ENCODE measurements at places on chromosomes 6 and 20.

- ATAC-seq = no peak
Observed at GRCh38 chr20:58058421-58059259, 169.8 kb downstream of the ANKRD60 start.

DNA sequence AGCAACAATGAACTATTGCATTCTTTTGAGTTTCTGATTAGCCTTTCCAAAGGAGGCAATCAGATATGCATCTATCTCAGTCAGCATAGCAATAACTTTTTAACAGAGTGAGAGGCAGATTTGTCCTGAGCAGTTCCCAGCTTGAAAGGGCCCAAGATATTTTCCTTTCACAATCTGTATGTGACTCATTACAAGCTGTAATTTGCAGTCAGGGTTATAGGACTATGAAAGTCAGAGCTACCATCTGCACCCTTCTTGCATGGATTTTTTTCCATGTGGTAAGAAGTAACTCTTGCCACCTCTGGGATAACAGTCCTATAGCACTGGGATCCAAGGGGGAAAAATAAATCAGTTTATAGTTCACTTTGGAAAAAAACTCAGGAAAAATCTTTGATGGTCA lies 318.2 kb upstream of the RGS17 start:
- no peak for ATAC-seq

GRCh38 chr6:143822584-143823024 lies 20.5 kb upstream of the LTV1 start:
- ATAC-seq = no peak

DNA sequence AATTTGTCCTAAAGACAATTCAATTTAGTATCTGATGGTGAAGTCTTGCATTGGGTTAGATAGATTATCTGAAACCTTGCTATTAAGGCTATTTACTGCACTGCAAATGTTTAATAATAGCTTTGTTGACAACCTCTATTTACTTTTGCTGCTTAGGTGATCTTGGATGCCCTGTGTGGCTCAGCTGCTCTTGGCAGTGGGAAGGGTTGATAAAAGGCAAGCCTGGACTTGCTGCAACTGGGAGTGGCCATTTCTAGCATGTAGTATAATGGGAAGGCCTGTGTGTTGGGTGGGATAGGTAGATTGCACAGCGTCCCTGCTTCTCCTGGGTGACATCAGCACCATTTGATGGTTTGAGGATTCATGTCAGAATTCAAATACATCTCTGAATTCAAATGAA lies 49.1 kb downstream of the ARMC2 start:
- ATAC-seq = no peak

DNA sequence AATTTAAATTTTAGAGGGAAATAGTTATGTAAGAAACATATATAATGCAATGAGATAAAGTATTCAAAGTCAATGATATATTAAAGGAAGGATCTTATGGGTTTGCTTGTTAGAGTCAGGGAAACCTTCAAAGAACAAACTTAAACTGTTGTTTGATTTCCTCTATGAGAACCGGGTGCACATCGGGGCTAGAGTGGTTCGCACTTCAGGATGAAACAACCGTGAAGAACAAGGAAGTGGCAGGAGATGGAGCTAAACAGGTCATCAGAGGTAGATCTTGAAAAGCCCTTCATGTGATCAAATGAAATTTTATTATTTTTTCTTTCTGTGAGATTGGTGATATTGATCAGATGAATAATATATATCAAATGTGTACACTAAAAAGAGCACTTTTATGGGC lies 951.9 kb upstream of the FLRT3 start:
- ATAC-seq = no peak

DNA sequence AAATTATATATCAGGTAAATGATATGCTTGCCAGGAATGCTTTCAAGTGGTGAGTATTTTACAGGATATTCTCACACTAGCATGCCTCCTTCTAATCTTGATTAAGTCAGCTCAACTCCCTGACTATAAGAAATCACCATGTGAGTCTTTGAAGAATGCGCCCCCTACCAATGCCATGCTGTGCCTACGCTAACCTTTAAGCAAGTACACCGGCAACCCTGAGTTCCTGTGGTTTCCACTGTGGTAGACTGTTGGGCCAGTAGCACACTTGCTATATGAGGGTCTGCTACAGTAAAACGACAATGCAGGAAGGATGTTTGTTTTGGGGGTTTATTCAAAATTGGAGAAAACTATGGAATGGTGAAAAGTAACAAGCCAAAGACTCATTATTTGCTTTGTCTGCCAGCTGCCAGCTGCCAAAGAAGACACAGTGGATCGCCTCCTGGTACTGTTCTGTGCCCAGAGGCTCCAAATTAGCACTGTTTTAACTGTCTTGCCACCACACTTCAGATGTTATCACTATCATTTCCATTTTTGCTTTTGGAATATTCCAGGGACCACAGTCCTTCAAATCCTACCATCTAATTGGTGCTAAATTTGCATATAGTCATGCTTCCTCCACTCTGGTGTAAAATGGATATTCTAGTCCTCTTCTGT lies 333.5 kb downstream of the RNGTT start:
- ATAC-seq = no peak

DNA sequence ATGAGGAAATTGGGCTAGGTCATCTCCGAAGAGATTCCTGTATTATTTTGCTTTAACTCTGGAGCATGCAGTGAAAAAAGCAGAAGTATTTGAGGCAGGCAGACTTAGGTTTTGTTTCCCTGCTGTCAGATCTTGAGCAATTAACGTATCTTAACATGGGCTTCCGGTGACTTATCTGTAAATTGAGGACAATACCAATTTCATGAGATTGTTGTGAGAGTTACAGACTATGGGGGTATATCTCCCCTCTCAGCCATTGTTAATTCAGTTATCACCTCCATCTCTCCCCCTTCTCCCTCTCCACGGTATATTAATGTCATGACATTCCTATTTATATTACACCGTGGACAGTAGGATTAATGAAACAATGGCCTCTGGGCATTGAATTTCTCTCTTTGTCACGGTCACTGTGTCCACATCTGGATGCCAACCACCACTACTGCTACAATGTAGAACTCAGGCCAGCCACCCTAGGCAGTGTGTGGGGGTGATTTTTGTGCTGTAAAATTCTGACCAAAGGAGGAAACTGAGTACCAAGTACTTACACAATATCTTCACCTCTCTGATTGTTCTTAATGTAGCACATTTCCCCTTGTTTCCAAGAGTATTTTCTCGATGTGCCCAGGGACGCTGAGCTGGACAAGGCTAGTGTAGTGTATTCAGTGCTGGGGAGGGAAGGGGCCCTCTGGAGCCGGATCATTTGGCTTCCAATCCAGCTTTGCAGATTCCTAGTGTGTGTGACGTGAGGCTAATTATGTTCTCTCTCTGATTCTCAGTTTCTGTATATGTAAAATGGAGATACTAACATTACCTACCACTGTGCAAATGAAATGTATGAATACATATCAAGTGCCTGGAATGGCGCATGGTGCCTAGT lies 77.2 kb downstream of the GCNT2 start:
- ATAC-seq = no peak

DNA sequence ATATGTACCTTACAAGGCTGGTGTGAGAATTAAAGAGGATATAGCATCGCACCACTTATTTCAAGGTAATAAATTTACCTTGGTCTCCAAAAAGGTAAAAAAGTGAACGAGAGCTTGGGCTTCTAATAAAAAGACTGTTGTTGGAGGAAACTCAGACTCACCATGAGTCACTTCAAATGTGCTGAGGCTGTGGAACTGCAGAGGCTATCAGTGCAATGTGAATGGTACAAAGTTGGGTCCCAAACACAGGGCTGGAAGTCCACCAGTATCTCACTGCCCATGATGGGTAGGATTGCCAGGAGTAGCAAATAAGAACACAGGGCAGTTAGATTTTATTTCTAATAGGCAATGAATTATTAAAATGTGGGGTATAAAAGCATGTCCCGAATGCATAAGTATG lies 200.6 kb downstream of the MAFB start:
- ATAC-seq = no peak

DNA sequence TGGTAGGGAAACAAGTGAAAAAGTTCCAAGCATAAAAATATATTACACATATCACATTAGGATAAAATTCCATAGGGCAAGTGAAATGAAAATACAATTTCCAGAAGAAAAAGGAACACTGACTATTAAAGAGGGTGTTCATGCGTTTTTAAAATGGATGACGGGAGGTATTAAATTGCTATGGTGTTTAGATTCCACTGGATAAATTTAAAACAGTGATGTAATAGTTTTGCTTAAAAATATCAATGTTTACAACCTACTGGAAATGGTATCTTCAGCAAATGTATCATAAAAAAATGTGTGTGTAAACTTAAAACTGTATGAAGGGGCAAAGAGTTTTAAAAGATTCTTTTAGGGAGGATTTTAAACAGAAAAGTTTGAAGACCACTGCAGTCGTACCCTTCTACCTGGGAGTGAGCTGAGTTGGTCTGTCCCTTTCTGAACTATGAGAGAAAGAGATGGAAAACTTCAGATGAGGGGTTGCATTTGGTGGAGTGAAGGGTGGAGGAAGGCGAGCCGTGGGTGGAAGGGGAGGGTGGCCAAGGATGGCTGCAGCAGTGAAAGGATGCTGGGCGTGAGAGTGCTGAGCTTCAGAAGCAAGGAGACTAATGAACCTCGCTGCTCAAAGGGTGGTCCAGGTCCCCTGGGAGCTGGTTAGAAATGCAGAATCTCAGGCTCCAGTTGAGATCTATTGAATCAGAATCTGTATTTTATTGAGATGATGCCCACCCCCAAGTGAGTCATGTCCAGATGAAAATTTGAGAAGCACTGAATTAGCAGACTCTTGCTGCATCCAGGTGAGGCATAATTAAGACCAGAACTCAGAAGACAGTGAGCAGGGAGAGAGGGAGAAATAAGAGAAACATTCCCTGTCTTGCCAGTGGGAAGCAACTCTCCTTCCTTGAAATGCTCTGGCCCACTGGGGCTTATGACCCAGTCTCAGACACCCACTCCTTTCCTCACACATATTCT lies 54.5 kb upstream of the MRPS10 start:
- ATAC-seq = no peak

DNA sequence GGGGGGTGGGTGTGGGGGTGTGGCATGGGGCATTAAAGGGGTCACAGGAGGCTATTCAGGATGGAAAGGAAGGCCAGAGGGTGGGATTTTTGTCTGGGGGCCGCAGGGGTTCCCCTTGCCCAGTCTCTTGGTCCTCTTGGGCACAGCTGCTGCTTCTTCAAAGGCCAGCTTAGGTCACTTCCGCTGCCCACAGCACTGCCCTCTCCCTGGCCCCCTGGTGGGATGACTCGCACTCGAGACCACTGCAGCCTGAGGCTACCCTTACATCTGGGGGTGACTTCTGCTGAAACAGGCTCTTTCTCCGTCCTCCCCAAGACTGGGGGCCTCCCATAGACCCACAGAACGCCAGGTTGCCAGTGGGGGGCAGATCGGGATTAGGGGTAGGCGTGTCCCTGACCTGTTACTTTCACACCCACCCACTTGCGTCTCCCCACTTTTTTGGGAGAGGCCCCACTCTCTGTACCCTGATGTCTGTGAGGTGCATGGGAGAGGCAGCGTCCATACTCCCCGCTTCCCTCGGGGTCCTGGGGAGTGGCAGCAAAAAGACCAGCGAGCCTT lies 1.3 kb downstream of the LKAAEAR1 start:
- no peak for ATAC-seq

DNA sequence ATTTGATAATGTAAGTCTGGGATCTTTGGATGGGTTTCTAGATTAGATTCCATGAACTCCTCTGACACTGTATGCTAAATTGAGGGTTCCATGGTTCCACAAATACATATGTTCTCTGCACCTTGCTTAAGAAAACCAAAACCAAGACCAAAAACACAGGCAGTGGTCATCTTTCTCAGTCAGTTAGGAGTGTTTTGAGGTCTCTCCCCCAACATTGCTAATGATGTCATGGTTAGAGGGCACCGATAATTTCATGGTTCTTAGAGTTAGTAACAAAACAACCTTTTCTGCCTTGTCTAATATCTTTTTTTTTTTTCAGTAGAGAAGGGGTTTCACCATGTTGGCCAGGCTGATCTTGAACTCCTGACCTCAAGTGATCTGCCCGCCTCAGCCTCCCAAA lies 44.5 kb downstream of the ARID1B start:
- ATAC-seq = peak; percentile 61

- peak; percentile 38 for ATAC-seq
Observed at GRCh38 chr20:2658414-2659354, 5.3 kb downstream of the IDH3B start.

- no peak for ATAC-seq
Observed at GRCh38 chr6:75281653-75282052, 2.9 kb downstream of the TMEM30A start.

- no peak for ATAC-seq
Observed at GRCh38 chr6:161168281-161168891, 105.5 kb downstream of the AGPAT4 start.

DNA sequence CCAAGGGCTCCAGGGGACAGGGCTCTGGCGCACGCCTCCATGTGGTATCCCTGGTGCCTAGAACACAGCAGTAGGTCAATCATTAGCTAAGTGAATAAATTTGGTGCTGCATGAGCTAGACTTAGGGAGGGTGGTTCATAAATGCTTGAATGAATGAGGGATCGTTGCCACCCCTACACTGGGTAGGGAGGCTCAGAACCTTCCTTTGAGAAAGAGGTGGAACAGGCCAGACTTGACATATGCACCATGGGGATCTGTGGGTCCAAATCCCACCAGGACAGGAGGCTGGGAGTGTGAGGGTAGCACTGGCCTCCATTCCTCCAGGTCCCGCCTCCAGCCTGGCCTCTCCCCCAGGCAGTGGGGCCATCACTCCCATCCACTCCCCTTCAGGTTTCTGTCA lies 13.8 kb downstream of the TEAD3 start:
- ATAC-seq = no peak

- ATAC-seq = peak; percentile 24
Observed at GRCh38 chr6:68635706-68636513, 828 bp downstream of the ADGRB3 start.

- no peak for ATAC-seq
Observed at GRCh38 chr6:52328303-52328662, 33.7 kb upstream of the PAQR8 start.

DNA sequence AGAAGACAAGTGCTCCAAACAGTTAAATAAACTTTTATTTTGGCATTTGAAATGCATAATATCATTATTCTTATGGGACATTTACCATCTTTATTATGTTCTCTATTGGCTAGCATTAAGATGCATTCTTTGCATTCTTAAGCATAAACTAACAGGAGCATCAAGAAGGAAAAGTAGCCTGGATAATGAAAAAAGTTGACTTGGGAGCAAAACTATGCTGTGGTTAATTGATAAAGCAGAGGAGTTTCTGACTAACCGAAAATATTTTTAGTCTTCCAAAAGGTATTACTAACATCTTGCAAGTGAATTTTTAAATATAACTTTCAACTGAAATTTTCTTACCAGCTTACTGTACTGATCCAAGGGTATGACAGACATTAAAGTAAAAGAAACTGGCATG lies 140.3 kb downstream of the FLRT3 start:
- no peak for ATAC-seq

Data from activated T-helper 17 cell treated with anti-CD3 and anti-CD28 coated beads, Interleukin-2, amount 50 U/mL, for 72 hours (primary cell).